ENCODE measurements at places on chromosomes 4 and X.

DNA sequence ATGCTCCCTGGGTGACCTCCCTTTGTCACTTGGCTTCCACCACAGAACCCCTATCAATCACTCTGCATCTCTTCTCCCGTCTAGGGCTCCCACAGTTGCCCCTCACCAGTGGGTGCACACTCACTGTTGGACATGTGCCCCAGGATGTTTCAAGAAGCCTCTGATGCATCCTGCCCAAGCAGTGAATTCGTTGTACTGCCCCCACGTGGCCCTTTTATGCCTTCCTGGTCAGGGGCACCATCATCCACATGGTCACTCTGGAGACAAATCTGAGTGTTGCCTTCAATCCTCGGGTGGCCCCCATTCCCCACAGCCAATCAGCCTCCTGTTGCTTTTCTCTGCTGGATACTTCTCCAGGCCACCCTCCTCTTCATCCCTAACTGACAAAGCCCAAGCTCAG is 12.2 kb downstream of the ITIH6 start:
- no peak for DNase-seq

DNA sequence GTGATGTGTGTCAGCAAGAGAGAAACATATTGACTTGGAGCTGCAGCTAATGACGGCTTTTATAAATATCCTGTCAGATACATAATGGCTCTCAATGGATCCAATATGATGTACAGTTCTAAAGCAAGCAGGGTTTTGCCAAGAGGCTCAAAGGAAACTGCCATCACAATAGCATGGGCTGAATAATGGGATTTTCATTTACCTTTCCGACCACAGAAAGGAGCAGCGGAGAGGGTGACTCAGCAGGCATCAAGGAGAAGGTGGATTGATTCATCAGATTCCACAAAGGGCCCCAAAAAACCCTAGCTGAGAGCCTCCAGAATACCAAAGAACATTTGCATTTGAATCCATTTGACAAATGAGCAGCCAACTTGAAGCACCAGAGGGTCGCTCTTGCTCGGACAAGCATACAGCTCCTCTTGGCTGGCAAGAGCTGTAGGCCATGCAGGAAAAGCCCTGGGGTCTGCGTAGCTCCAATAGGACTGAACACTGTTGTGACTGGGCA is 355.7 kb upstream of the NOCT start:
- DNase-seq = no peak

DNA sequence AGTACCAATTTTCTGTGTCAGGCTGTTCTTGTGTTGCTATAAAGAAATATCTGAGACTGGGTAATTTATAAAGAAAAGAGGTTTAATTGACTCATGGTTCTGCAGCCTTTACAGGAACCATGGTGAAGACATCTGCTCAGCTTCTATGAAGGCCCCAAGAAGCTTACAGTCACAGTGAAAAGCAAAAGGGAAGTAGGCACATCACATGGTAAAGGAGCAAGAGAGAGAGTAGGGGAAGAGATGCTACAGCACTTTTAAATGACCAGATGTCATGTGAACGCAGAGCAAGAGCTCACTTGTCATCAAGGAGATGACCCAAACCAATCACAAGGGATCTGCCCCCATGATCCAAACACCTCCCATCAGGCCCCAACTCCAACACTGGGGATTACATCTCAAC is 174.3 kb downstream of the ATP10D start:
- DNase-seq = no peak

GRCh38 chr4:150683775-150684350 is 101.9 kb downstream of the MAB21L2 start:
- DNase-seq = no peak

GRCh38 chrX:140360284-140360683 is 144.6 kb downstream of the SOX3 start:
- no peak for DNase-seq

DNA sequence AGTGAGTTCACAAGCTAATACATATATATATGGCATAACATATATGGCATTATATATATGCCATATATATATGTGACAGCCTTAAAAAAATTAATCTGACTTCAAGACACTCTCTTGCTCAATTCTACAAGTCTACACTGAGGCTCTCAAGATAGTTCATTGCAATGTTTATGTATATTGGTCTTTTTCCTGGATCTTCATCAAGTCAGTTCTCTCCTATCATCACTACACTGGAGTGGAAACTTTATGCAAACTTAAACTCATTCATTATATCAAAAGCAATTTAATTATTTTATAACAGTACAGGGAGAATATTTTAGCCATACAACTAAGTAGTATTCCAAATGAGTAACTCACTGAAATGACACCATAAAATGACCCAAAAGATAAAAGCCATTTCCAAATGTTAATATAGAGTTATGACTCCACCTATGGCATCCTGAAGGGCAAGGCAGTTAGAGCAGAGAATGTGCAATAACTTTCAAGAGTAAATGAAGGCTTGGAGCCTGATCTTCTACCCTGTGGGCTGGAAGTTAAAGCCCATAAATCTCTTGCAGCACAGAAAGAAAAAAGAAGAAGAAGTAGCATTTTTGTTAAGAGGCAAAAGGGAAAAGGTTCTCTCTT is 176.3 kb upstream of the SLIT2 start:
- DNase-seq = no peak

GRCh38 chr4:114385195-114385985 is 213.2 kb upstream of the UGT8 start:
- no peak for DNase-seq

- DNase-seq = no peak
Measured at GRCh38 chr4:14650127-14650526, 352.2 kb upstream of the CPEB2 start.

DNA sequence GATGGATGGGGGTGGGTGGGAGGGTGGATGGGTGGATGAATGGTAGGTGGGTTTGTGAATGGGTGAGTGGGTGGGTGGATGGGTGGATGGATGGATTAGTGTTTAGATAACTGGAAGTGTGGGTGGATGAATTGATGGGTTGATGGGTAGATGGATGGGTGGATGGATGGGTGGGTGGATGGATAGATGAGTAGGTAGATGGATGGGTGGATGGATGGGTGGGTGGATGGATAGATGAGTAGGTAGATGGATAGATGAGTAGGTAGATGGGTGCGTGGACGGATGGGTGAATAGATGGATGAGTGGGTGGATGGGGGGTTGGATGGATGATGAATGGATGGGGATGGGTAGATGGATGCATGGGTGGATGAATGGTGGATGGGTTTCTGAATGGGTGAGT is 20.3 kb upstream of the ASMTL start:
- no peak for DNase-seq

DNA sequence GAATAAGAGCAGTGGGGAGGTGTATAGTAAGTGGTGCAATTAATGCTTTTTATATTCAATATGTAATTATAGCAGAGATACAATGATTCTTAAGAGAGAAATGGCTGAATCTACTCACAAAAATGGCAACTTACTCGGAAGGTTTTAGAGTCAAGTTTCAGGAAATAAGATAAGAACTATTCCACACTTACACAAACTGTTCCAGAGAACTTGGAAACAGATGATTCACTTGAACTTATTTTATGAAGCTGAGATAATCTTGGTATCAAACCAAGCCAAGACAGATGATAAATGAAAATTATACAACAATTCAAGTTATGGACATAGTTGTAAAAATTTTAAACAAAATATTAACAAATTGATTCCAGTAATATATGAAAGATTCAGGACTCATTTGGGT is 311.3 kb upstream of the HS3ST1 start:
- no peak for DNase-seq

- DNase-seq = no peak
Measured at GRCh38 chr4:52172166-52172565, 121.1 kb downstream of the SPATA18 start.

- DNase-seq = no peak
Measured at GRCh38 chr4:75745721-75746199, 21.4 kb downstream of the USO1 start.

DNA sequence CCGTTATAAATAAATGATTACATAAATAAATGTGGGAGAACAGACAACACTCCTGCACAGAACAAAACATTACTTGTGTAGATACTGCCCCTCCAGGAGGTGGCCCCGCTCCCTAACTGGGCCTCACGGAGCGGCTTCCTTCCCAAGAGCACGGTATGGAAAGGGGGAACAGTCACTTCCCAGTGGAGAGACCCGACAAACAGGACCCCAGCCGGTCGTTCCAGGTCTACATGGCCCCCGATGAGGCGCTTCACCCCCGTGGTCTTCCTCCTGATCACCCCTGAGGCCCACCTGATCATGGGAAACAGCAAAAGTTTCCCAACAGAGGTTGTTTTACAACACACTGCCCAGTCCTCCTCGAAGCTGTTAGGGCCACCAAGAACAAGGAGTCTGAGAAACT is 6.6 kb upstream of the SLC6A8 start:
- no peak for DNase-seq

DNA sequence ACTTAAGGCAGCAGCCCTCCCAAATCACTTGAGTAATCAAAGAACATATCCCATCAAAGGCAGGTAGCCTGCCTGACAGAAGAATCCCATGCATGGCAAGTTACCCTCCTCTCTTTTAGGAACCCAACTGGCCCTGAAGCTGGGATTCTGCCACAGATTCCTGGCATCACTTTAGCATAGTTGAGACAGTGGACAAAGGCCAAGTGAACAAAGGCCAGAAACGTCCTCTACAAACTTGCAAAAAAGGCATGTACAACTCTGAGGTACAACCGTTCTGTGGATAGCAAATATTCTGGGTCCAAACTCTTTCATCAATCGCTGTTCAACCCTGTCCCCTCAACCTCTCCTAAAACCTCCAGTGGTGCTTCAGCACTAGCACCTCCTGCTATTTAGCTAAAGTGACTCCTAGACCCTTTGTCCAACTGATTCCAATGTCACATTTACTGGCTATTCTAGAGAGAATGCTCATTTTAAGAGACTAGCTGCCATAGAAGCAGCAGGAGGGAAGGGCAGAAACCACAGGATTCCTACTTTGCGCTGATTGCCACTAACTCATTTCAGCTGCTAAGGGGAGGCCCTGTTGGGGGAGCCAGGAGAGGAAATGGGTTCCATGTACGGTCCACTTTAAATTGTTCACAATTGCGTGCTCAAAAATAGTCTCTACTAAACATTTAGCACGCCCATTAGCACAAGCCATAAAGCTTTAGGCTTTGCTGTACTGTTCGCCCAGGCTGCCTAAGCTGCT is 105.9 kb downstream of the SHROOM4 start:
- no peak for DNase-seq

- DNase-seq = no peak
Measured at GRCh38 chrX:2921193-2921592, 7.9 kb downstream of the ARSD start.

DNA sequence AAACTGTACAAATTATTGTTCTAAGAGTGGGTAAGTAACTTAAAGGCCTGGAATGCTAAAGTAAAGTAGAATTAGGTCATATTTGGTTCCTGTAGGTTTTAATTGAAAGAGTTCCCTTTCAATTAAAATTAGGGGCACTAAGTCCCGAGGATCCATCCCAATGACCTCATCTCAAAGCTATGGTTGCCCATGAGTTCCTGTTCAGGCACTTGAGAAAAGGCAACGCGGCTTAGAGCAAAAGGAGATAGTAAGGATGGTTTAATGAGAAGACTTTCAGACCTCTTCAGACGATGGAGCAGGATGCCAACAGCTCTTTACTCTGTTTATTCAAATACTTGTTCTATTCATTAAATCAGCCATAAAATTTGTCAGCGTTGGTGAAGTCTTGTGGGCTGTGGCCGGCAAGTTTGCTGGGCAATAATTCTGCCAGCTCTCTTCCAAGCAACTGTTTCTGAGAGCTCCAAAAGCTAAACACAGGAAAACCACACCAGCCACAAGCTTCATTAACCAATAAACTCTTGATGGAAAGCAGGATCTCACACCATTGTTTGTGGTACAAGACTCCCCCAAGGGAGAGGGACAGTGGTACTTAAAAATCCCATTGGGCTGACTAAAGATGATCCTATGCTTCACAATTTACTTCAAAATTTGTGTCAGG is 167.4 kb downstream of the COL4A6 start:
- no peak for DNase-seq

- no peak for DNase-seq
Measured at GRCh38 chr4:185189606-185190305, 14.0 kb downstream of the CFAP97 start.

- no peak for DNase-seq
Measured at GRCh38 chr4:36854554-36854953, 390.0 kb upstream of the NWD2 start.

GRCh38 chr4:154526151-154526550 is 24.0 kb downstream of the PLRG1 start:
- DNase-seq = no peak

- no peak for DNase-seq
Measured at GRCh38 chr4:16760617-16761363, 137.7 kb downstream of the LDB2 start.
